GM19239 (cell line): ENCODE measurements at places on chromosomes 1 and 21.

DNA sequence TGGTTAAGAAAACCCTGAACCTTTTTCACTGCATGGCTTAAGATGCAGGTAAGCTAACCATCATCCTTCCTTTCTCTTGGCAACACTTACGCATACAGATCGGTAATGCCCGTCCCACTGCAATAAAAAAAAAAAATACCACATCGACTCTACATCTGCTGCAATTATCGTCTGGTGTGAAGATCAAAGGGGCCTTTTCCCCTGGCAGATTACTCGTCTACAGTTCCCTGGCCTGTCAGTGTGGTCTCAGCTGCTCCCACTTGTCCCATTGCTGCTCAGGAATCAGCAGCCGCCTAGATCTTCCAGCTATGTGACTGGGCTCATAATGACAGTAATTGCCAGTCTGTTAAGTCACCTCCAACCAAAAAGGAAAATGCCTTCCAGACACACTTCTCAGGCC, 133.1 kb downstream of the SETD4 start:
- no peak for DNase-seq

- DNase-seq = no peak
These were observed 10.3 kb downstream of the INSRR start for GRCh38 chr1:156848461-156849150.

DNA sequence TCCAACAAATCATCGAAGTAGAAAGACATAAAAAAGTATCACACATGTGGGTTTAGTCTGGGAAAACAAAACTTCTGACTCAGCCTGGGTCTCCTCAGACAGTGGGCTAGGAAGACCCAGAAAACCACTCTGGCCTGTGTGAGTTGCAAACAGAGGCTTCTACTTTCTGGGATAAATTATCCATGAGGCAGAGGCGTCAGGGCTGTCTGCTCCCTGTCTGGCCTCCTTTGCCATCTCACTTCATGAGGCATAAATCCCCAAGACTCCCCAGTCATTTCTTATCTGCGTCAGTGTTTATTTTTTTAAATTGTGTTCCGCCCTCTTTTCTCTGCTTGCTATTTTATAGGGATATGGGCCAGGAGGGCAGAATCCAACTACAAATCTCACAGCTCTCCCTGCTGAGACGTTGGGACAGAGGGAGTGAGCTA, 80.6 kb upstream of the TRABD2B start:
- no peak for DNase-seq

GRCh38 chr1:228015276-228016180, 8.7 kb downstream of the WNT3A start:
- no peak for DNase-seq

DNA sequence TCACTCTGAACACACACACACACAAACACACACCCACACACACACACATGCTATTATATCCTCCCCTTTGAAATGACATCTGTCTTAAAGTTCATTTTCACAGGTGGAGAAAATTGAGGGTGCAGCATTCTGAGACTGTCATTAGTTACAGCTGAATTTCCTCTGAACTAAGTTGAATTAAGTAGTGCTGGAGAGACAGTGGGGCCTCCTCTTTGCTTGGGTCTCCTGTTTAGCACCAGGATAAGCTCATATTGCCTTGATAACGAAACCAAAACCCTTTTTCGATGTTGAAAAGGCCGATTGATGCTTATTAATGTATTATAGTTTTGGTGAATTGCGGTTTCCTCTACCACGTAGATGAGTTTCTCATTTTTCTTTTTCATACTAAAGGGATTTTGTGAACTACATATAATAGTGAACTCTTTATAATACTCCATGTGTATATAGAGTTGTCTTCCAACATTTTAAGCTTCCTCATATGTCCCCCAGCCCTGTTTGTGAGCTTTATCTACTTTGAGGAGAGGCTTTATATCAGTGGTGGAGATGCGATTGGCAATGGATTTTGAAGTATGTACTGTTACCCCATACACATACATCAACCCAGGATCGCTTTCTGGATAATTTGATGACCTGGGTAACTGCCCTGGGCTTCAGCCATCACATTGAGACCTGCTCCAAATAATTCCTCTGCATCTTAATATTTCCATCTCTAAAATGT, 17.4 kb downstream of the DYNLT5 start:
- no peak for DNase-seq

- DNase-seq = no peak
These were observed 296.1 kb upstream of the SPAG17 start for GRCh38 chr1:118481126-118481525.

DNA sequence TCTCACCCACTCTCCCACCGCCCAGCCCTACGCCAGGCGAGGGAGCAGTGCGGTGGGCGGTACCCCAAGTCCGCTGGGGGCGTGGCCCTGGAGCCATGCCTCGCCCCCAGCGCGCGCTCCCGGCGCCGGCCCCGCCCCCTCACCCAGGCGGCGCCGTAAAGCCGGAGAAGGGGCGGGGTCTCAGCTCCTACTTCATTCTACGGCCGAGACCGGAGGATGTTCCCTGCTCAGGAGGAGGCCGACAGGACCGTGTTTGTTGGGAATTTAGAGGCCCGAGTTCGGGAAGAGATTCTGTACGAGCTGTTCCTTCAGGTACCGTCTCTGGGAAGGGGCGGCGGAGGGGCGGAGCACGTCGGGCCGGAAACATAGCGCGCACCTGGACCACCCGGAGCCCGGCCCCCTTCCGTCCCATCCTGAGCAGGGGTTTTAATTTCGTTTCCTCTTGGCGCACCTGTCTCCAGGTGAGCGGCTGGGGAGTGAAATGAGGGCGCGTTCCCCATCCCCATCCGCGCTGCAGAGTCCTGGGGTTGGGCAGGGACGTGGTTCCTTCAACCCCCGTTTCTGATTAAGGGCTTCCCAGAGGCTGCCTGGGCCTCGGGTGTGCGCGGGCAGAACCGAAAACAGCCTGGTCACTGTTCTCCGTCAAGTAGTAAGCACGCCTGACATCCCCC, at the start of gene RBM11:
RBM11 (plus strand) TSS at position 187 of the 671 bp plus-strand sequence; CDS start at position 217, 30 bp downstream.
- peak; percentile 17 for DNase-seq

- DNase-seq = no peak
These were observed 1685.4 kb downstream of the MRPL39 start for GRCh38 chr21:23921670-23922418.

GRCh38 chr1:14977338-14977931, 176.1 kb upstream of the TMEM51 start:
- DNase-seq = no peak

DNA sequence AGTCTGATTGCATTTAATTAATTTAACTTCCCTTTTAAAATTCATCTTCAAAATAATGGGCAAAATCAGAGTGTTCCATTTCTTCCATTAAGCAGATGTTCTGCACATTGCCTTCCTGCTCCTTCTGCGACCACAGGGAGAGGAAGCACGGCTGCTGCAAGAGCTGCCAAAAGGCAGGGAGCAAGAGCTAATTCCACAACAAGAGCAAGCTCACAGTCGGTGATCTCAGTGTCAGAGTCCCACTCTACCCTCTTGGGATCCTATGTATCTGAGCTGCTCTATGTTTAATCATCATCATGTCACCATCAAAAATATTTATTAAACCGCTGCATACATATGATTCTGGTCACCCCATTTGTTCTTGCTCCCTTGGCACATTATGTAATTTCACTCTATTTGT, 255.3 kb upstream of the CAMK1G start:
- no peak for DNase-seq

DNA sequence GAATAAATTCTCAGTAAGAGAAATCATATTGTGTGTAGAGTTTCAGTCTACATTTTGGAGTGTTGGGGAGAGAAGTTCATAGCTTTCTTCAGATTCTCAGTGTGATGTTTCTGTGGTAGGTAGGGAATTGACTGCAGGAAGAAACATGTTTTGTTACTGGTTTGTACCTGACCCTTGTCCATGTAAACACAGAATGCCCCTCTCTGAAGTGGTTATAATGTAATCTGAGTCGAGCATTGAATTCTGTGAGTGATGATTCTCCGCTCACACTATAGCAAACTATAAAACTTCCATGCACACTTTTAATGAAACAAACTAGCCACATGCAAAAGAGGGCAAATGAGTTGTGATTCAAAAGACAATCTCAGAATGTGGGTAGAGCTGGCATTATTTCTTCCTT, 433.2 kb downstream of the USP25 start:
- DNase-seq = no peak

- DNase-seq = peak; percentile 53
These were observed 933 bp downstream of the C1orf35 start for GRCh38 chr1:228101994-228102790.

GRCh38 chr21:16241016-16241415, 511.2 kb downstream of the USP25 start:
- no peak for DNase-seq

DNA sequence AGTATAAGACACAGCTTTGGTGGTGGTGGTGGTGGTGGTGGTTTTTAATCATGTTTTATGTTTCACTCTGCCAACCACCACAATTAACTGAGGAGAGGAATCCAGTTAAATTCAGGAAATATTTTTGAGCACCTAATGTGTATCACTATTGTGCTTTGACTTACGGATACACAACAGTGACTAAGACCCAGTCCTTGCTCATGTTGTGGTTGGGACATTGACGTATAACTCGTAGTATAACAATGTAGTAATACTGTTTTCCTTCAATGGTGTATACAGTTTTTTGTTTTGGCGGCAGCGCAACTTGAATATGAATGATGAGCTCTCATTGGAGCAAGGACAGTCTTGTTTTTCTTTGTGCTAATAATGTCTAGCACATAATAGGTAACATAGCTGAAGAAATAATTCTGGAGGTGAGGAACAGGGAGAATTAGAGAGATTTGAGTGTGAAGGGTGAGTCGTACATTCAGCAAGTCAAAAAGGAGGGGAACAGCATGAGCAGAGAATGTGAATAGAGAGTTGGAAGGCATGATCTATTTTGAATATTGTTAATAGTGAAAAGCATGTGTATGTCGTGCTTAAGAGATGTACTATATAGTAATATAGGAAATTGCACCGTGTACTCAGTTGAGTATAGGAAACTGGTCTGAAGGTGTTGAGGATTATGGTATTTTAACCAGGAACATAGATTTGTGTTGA, 5.5 kb downstream of the CACYBP start:
- DNase-seq = no peak

- no peak for DNase-seq
These were observed 267.2 kb upstream of the PLXNA2 start for GRCh38 chr1:208511242-208511860.

DNA sequence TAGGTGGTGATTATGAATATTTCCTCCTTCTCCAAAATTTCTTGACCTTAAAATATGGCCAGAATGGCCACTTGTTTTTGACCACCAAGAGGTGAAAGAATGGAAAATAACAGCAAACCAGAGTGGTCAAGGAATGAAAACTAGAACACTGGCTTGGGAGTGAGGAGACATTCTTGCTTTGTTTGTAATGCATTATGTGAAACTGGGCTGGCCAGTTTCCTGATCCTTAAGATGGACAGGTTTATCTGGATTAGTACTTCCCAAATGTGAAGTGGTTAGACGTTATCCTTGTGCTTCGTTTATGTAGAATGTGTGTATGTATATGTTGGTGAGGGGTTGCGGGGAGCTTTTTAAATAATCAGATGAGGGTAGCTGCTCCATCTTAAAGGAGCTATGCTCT, 12.8 kb downstream of the PLA2G4A start:
- DNase-seq = no peak

DNA sequence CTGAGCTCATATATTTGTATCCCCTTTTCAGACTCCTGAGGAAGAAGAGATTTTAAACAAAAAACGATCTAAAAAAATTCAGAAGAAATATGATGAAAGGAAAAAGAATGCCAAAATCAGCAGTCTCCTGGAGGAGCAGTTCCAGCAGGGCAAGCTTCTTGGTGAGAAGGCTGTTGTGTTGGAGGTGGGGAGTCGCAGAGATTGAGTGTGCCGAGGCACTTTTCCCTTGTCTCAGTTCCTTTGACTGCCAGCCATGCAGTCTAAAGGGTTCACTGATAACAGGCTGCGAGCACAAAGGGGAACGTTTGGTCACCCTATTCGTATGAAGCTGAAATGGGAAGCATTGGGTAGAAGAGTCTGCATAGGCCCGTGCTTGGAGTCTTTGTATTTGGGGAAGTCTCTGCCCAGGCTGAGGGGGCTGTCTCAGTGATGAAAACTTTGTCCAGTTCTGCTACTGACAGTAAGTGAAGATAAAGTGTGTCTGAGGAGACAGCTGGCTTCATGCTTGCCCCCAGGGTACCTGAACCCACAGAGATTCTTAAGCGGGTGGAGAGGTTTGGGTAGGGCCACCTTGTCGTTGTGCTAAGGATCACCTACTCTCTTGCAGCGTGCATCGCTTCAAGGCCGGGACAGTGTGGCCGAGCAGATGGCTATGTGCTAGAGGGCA, 2.8 kb downstream of the RPS8 start:
- DNase-seq = no peak

- DNase-seq = no peak
These were observed 6.0 kb upstream of the TUT4 start for GRCh38 chr1:52558941-52559340.

- DNase-seq = no peak
These were observed 228.4 kb downstream of the ATG4C start for GRCh38 chr1:63012339-63012738.

GRCh38 chr1:40384887-40385286, 11.4 kb downstream of the SMAP2 start:
- DNase-seq = no peak

DNA sequence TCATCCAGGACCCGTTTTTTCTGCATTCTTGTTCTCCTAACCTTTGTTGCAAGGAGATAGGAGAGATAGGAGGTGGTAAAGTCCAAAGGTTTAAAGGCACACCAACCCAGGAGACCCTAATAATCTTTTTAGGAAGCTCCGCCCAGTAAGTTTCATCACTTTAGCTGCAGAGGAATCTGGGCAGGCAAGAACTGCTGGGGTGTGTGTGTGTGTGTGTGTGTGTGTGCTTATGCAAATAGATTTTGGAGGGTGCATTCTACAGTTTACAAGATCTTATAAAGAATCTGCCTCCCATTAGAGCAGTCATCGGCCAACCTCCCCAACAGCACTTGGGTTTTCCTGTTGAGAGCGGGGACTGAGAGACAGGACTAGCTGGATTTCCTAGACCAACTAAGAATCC, 3.9 kb upstream of the IL10 start:
- no peak for DNase-seq

- DNase-seq = no peak
These were observed 194.0 kb upstream of the VAMP3 start for GRCh38 chr1:7576946-7577657.

DNA sequence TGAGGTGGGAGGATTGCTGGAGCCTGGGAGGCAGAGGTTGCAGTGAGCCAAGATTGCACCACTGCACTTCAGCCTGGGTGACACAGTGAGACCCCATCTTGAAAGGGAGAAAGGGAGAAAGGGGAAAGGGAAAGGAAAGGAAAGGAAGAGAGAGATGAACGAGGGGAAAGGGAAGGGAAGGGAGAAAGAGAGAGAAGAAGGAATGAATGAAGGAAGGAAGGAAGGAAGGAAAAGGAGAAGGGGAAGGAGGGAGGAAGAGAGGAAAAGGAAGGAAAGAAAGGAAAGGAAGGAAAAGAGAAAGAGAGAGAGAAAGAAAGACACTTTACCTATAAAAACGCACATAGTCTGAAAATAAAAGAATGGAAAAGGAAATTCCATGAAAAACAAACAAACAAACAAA, 18.0 kb downstream of the ZNF695 start:
- DNase-seq = no peak

GRCh38 chr1:63366908-63367214, 566 bp upstream of the ALG6 start:
- DNase-seq = no peak
